Fibroblast of skin of right quadriceps (primary cell): ENCODE measurements at places on chromosomes 3 and 15.

GRCh38 chr15:32739522-32740063, 21.8 kb downstream of the GREM1 start:
- peak; percentile 41 for DNase-seq

DNA sequence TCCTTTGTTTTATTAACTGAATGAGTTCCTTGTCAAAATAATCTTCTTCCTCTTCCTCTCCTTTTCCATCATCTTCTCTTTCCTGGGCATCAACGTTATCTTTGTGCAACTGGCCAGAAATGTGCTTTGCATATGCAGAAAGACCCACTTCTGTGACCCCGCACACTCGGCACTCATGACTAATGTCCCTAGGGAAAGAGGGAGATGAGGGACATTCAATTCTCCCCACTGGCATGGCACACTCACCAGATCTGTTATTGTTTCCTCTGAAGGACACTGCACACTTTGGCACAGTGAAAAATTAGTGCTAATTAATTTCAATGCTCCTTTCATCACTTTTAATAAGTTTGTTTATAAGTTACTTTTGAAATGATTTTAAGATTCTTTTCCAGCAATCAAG, 34.0 kb downstream of the ZNF106 start:
- DNase-seq = peak; percentile 59

DNA sequence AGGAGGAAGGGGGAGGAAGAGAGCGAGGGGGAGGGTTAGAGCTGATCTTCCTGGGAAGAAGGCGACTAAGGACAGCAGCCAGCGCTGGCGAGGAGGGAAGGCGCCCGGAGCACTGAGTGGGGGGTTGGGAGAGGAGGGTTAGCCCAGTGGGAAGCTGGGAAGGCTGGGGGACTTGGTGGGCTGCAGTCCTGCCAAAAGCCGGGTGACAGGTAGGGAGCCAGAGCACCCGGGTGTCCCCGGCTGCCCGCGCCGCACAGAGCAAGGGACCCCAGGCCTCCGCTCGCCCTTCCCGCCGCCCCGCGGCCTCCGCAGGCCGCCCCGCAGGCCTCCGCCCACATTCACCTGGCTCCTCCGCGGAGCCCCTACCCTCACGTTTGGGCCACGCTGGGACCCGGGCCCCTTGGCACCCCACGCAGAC, 448 bp downstream of the SLC12A8 start:
- DNase-seq = no peak

DNA sequence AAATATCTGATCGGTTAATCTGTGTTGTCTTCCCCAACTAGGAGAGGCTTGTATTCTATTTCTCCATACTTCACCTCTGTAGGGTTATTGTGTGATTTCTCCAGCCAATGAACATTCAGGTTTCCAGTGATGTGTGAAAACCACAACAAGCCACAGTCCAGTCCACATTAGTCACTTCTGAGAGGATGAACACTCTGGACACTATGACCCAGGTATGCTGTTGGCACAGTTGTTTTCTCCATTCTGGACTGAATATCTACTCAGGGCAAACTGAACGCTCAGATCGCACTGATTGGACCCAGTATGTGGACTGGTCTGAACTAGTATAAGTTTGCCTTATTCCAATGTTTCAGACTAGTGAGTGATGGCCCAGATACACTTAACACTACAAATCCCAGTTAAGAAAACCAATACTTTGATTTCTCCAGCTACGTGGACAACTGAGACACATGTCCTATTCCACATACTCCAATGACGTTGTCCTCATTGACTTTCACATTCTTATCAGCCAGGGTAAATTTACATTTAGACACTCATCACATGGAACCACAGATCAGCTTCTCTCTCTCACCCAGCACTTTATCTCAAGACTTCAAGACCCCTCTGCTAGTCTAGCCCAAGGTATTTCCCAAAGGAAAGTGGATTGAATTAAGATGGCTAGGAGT, 587.4 kb upstream of the SGO1 start:
- no peak for DNase-seq

- peak; percentile 68 for DNase-seq
These were observed 793.5 kb downstream of the ROBO1 start for GRCh38 chr3:78974181-78974790.

DNA sequence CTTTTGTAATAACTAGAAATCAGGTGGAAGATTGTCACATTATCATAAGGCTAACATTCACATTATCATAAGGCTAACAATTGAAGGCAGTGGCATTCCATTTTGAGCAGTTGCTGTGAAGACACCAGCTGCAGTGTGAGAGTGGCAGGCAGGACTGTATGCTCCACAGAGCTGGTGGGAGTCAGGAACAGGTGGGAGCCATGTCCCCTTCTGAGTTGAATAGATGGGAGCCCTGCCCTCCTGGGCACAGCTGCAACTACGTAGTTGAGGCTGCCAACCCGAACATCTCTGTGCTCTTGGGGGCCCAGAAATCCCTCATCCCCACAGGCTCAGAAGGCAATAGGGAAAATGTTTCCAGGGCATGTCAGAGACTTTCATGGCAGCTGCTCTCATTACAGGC, 1627.6 kb downstream of the SI start:
- DNase-seq = no peak

GRCh38 chr3:94360987-94361386, 298.1 kb downstream of the NSUN3 start:
- DNase-seq = peak; percentile 10

DNA sequence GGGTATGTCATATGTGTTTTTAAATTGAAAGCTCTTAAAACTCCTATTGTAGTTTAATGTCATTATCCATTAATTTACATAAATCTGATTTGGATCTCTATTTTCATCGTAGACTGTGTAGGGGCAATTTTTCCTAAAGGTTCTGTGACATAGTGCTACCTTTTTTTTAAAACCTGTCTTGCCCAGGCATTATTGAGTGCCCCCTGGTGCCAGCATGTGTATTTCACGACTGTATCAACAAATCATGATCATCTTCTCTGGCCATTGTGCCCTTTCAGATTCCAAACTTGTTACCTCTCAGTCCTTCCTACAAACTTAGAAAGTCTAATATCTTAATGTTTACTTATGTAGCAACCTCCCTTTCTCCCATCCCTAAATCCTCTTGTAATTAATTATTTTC, 97.2 kb upstream of the FLNB start:
- DNase-seq = no peak
